ENCODE measurements at places on chromosomes 2 and 18.
A peak's percentile ranks its signal among the peaks of the same experiment; 100 is the strongest.

DNA sequence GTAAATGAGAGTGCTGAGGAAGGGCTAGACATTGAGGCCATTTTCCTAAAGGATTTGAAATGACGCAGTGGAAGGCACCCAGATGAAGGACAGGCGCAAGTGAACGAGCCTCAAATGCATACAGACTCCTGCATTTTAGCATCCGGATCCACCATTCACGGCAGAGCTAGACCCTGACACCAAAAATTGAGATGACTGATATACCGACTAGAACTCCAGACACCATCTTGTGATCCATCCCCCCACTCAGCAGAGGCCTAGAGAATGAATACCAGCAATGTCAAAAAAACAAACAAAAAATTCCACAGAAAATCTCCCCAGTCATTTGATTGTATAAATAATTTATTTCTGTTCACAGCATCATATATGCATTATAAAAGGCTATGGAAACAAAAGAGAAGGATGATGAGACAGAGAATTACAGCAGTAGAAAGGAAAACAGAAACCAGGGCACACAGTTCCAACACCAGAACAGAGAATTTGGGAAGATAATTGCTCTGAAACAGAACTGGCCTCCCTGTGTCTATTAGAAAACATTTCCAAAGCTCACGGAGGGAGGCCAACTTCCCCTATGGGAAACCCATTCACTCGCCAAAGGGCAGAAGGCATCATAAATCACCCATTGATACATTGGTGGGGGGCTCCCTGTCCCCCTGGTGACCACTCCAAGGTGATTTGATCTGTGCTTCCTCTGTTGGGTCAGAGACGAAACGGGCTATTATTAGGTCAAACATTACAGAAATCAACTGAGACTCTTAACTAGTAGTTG, 4.0 kb downstream of the ARL4C start:
- peak; percentile 37 for DNase-seq

DNA sequence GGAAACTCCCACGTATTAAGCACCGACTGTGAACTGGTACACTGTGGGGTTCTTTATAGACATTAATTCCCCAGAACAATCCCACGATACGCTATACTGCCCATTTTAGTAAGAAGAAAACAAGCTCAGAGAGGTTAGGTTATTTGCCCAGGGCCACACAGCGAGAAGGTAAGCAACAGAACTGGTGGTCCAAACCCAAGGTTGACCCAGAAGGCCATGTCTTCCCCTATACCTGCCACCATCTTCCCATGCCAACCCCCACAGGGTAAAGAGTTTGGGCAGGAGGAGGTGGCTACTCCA, 69.9 kb downstream of the MARCO start:
- DNase-seq = no peak

DNA sequence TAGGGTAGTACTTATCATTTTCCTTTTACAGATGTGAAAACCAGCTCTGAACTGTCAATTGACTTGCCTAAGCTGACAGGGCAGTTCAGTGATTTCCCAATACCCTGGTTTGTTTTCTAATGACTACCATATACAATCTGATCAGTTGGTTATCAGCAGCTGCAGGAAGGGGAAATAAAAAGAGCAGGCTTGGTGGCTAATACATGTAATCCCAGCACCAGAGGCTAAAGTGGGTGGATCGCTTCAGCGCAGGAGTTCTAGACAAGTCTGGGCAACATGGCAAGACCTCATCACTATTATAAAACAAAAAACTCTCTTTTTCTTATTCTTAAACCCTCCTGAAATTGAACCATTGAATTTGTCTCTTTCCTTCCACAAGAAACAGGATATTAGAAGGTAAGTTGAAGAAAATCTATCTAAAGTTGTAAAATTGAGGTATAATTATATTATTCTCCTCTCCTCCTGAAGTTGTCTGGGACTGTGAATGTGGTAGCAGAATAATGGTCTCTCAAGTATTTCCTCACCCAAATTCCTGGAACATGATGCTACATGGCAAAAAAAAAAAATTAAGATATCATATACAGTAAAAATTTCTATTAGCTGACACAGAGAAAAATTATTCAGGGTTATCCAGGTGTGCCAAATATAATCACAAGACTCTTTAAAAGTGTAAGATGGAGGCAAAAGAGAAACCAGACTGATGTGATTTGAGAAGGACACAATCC, 1441.6 kb downstream of the SUCLG1 start:
- DNase-seq = no peak

DNA sequence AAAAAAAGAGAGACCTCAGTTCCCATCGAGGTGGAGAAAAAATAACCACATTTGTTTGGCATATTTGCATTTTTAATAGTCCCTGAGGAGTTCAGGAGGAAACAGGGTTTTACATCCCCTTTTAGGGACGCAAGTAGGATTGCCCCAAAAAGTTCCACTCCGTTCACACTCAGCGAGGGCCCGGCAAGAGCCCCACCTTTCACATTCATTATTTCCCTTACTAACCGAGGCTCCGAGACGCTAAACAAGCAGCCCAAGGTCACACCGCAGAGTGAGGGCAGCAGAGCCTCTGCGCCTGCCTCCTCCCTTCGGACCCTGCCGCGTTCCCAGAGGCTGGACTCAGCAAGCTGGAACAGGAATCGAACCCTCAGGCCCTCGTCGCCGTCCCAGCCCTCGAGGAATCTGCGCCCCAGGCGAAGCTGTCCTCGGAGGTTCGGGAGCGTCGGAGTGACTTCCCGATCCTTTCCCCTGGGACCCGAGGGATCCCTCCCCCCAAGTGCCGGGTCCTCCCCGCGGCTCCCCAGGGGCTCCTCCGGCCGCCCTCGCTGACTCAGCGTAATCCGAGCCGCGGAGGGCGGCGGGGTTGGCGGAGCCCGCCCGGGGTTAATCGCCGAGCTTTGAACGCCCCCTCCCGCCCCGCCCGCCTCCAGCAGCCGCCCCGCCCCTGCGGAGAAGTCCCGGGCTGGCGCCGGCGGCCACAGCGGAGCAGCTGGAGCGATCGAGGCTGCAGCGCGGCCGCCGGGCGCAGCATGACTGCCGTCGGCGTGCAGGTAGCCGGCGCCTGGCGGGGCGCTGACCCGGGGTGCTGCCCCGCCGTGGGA, at the start of gene TMEM37:
TMEM37 (plus strand) TSS at position 700 of the 821 bp plus-strand sequence; CDS start at position 750, 50 bp downstream.
- DNase-seq = no peak

DNA sequence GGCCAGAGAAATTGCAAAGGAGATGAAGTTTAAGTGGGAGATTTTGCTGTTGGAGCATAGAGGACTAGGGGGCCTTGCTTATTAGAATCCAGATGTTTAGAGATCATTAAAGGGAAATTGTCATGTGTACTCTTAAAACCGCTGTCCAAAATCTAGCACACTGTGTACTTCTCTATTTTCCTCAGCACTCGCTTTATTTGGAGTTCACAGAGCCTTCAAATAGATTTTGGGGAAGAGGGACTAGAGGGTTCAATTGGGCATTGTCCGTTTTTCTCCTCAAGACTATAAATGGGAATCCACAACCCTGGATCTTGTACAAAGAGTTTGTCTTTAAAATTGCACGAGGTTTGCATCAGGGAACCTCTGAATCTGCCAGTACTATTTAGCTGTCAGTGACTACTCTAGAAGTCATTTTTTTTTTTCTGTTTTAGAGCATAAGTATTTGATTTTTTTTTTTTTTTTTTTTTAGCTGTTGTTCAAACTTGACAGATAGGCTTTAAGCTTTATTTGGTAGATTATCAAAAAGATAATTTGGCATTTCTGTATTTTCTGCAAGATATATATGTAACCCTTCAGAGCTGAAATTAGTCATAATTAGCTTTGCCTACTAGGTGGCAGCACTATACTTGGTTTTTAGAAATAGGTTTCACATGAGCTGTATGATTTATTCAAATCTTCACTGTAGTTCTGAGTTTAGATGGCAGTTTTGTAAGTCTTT, 14.2 kb downstream of the PMS1 start:
- DNase-seq = no peak

DNA sequence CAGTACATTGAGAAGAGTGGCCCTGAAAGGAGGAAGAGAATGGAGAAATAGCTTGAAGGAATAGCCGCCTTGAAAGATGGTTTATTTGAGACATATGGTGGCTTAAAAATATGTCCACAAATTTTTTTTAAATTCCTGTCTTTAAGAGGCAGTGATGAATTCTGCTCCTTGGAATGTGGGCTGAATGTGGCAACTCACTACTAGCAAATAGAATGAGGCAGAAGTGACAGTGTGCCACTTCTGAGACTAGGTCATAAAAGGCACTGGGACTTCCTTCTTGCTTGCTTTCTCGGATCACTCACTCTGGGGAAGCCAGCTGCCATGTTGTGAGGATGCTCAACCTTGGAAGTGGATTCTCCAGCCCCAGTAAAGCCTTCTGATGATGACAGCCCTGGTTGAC, 67.0 kb downstream of the FAM161A start:
- DNase-seq = no peak

GRCh38 chr2:199861132-199861774, 10.3 kb upstream of the FTCDNL1 start:
- no peak for DNase-seq

GRCh38 chr18:3180325-3180724, 39.4 kb downstream of the MYOM1 start:
- no peak for DNase-seq

GRCh38 chr2:12965540-12966269, 249.0 kb downstream of the TRIB2 start:
- DNase-seq = no peak

GRCh38 chr18:26697186-26697884, 149.0 kb upstream of the KCTD1 start:
- peak; percentile 51 for DNase-seq

DNA sequence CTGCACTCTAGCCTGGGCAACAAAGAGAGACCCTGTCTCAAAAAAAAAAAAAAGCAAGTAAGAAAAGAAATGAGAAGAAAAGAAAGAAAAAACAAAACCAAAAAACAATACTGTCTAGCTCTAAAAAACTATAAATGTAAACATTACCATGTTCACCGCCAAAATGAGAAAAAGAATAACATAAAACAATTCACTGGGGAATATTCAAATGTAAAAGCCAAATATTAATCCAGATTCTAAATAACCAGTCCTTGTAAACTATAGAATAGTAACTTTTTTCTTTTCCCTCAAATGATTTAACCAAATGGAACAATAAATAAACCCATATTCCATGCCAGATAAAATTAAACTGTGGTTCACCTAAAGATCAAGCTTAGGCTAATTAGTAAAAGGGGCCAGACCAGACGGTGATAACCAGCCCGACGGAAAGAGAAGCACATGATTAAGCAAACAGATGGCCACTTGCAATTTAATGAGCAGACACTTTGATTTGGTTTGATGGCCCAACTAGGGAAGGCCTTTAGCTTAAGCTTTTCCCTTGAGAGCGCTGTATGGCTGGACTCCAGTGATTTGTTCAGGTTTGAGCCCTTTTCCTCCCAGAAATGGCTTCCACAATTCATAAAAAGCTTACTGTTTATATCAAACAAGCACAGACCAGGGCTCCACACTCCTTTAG, 39.4 kb upstream of the ZNF397 start:
- no peak for DNase-seq

- no peak for DNase-seq
These were observed 34.2 kb downstream of the FIGN start for GRCh38 chr2:163701399-163702195.

DNA sequence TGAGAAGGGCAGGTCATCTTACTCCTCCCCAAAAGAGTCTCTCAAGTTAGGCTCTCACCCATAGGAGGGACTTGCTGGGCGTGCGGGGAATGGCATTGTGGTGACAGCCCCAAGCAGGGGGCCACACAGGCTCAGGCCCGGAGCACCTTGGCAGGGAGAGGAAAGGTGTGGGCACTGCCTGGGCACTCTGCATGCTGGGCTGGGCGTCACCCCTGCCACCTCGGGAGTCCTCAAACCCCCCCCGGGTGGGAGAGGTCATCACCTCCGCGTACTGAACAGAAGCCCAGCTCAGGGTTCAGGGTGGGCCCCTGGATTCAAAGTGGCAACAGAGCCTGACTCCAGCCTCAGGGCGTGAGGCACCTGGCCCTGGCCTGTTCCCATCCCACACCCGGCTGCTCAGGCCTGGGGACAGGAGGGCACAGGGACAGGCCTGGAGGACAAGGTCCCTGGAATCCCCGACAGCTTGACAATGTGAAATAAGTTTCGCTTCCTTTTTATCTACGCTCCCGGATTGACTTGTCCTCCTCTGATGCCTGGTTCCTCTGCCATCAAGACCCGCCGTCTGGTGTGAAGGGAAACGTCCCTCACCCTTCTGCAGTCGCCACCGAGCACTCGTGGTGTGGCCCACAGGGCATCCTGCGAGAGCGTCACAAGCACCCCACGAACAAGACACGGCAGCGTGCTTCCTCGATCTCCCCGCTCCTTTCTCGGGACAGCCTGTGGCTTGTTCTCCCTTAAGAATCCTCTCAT, 97.8 kb downstream of the HDAC4 start:
- no peak for DNase-seq

DNA sequence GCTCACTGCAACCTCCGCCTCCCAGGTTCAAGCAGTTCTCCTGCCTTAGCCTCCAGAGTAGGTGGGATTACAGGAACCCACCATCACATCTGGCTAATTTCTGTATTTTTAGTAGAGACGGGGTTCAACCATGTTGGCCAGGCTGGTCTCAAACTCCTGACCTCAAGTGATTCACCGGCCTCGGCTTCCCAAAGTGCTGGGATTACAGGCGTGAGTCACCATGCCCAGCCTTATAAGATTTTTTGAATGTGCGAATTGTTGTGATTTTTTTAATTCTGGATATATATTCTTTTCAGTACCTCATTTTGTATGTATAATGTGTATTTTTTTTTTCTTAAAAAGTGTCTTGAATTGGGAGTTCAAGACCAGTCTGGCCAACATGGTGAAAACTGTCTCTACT, 42.0 kb upstream of the CCDC150 start:
- no peak for DNase-seq

- DNase-seq = peak; percentile 2
These were observed 653 bp downstream of the MRPS9 start for GRCh38 chr2:105038383-105039061.

DNA sequence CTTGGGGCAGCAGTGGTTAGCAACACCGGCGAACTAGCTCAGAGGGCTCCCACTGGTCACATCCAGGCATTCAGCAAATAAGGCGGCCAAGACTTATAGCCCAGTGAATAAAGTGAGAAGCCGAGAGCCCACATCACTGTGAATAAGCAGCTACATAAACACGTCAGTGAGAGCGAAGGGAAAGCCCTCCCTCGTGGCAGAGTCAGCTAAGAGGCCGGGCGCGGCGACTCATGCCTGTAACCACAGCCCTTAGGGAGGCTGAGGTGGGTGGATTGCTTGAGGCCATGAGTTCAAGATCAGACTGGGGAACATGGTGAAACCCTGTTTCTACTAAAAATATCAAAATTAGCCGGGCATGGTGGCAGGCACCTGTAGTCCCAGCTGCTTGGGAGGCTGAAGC, 5.2 kb downstream of the D2HGDH start:
- no peak for DNase-seq

- no peak for DNase-seq
These were observed 117.8 kb upstream of the SPRED2 start for GRCh38 chr2:65550246-65550645.

GRCh38 chr2:144621266-144621665, 101.3 kb upstream of the ZEB2 start:
- DNase-seq = no peak

DNA sequence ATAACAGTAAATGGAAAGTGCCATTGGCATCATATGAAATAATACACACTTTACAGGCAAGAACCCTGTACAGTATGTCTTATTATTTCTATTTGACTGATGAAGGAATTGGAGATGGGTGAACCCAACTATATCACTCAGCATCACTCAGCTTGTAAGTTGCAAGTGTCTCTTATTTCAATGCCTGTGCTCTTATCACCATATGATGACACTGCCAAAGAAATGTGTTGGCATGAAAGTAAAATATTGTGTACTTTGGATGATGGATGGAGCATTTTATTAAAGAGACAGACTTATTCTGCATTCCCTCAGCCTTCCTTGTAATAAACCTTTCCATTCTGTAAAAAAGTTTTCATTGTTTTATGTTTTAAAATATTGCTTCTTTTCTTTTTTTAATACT, 927.5 kb upstream of the VRK2 start:
- DNase-seq = no peak

GRCh38 chr2:182553483-182553882, 126.6 kb upstream of the PDE1A start:
- DNase-seq = no peak
